Subcutaneous preadipocyte (primary cell): ENCODE measurements at places on chromosomes 6 and 20. TPM values are rescaled to one million over a fixed set of nuclear protein-coding genes. Genes with fewer than 3 reads are reported as not detected.

POPDC3 gene
- total RNA-seq = 23.7 and 24.6 TPM in 2 replicates

FAM83C gene
- total RNA-seq = not detected in 2 replicates

NKX2-2 gene
- total RNA-seq = 0.20 TPM in 1 of 2 replicates, not detected in the other

NKAIN4 gene
- not detected in 2 replicates for total RNA-seq

OOEP gene
- total RNA-seq = not detected in 2 replicates

SOX18 gene
- total RNA-seq = not detected in 2 replicates

PREX1 gene
- total RNA-seq = 0.73 and 31.3 TPM in 2 replicates

EEF1A2 gene
- total RNA-seq = not detected in 2 replicates

TP53TG5 gene
- not detected in 2 replicates for total RNA-seq

ADAM33 gene
- total RNA-seq = 88.6 and 101 TPM in 2 replicates

CEP57L1 gene
- 30.5 and 41.8 TPM in 2 replicates for total RNA-seq

BPIFB2 gene
- not detected in 2 replicates for total RNA-seq

SAPCD1 gene
- total RNA-seq = 0.59 and 1.1 TPM in 2 replicates

BMP5 gene
- under 0.01 and 0.37 TPM in 2 replicates for total RNA-seq

OR2B6 gene
- not detected in 2 replicates for total RNA-seq

DEFB132 gene
- total RNA-seq = not detected in 2 replicates

ENPP4 gene
- total RNA-seq = 1.2 and 8.1 TPM in 2 replicates

UBD gene
- not detected in 2 replicates for total RNA-seq

ZNF76 gene
- 18.0 and 20.7 TPM in 2 replicates for total RNA-seq

DLL1 gene
- 0.73 and 0.78 TPM in 2 replicates for total RNA-seq

UBE2J1 gene
- 30.1 and 38.7 TPM in 2 replicates for total RNA-seq

KIAA1755 gene
- total RNA-seq = 0.37 and 0.39 TPM in 2 replicates

TMC2 gene
- total RNA-seq = under 0.01 TPM in 1 of 2 replicates, not detected in the other

ASF1A gene
- 10.3 and 14.7 TPM in 2 replicates for total RNA-seq

CRISP3 gene
- total RNA-seq = not detected in 2 replicates

PNPLA1 gene
- not detected in 2 replicates for total RNA-seq

PSORS1C2 gene
- not detected in 2 replicates for total RNA-seq

CBLN4 gene
- total RNA-seq = not detected in 2 replicates

ABHD16B gene
- total RNA-seq = not detected in 2 replicates

PLEKHG1 gene
- total RNA-seq = 0.37 and 0.59 TPM in 2 replicates

SMLR1 gene
- not detected in 2 replicates for total RNA-seq

MMUT gene
- total RNA-seq = 13.3 and 14.7 TPM in 2 replicates

SCGN gene
- total RNA-seq = under 0.01 TPM in 1 of 2 replicates, not detected in the other

GPR6 gene
- not detected in 2 replicates for total RNA-seq

SPINT3 gene
- not detected in 2 replicates for total RNA-seq

TFAP2A gene
- not detected in 2 replicates for total RNA-seq

MYLK4 gene
- total RNA-seq = 0.39 and 0.73 TPM in 2 replicates

PRKN gene
- total RNA-seq = 2.0 and 3.3 TPM in 2 replicates

COL19A1 gene
- total RNA-seq = under 0.01 and 0.39 TPM in 2 replicates

TNNC2 gene
- 0.73 TPM in 1 of 2 replicates, not detected in the other for total RNA-seq

LHFPL5 gene
- not detected in 2 replicates for total RNA-seq

SYCP2 gene
- total RNA-seq = 0.37 and 0.39 TPM in 2 replicates

GLP1R gene
- total RNA-seq = not detected in 2 replicates

ERMARD gene
- 18.7 and 19.0 TPM in 2 replicates for total RNA-seq

SLC18B1 gene
- total RNA-seq = 6.1 and 7.3 TPM in 2 replicates

PPP1R3G gene
- total RNA-seq = 1.6 and 1.8 TPM in 2 replicates
